ENCODE measurements at places on chromosomes 12 and 14.

DNA sequence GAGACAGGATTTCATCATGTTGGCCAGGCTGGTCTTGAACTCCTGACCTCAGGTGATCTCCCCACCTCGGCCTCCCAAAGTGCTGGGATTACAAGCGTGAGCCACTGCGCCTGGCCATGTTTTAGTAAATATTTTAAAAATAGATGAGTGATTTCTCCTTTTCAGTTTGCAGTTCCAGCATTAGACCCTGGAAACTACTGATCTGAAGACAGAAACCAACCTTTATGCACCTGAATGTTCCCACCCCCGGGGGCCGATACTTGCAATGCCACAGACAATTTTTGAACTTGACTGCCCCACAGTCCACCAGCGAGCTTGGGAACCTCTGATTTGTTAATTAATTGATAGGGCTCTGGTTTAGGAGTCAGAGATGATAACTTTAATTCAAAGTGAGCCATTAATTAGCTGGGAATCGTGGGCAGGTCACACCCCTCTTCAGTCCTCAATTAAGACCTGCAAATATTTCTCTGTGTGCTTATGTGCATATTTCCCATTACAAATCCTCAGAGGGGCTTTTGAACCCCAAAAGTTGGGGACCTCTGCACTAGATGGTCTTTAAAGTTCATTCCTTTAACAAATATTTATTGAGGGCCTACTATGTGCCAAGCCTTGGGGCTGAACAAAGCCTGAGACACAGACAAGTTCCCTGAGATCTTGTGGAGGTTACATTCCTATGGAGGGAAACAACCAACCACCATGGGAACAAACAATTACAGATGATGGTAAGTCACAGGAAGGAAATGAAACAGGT is 4.1 kb upstream of the TMEM120B start:
- DNase-seq, result no peak

DNA sequence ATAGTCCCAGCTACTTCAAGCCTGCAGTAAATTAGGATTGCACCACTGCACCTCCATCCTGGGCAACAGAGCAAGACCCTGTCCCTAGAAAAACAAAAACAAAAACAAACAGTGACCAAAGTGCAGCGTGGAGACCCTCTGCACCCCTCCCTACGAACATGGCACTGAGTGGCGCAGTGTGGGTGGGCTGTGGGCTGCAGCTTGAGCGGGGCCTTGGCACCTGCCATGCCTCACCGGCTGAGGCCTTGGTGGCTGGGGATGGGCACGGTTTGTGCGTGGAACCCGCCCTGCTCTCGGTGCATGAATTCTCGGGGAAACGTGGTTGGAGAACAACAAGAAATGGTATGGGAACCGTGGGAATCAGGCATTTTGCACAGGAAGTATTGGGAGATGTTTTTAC is 60.8 kb downstream of the TNFAIP2 start:
- no peak for DNase-seq

- no peak for DNase-seq
These were observed 23.8 kb upstream of the STK38L start for GRCh38 chr12:27220055-27220987.

DNA sequence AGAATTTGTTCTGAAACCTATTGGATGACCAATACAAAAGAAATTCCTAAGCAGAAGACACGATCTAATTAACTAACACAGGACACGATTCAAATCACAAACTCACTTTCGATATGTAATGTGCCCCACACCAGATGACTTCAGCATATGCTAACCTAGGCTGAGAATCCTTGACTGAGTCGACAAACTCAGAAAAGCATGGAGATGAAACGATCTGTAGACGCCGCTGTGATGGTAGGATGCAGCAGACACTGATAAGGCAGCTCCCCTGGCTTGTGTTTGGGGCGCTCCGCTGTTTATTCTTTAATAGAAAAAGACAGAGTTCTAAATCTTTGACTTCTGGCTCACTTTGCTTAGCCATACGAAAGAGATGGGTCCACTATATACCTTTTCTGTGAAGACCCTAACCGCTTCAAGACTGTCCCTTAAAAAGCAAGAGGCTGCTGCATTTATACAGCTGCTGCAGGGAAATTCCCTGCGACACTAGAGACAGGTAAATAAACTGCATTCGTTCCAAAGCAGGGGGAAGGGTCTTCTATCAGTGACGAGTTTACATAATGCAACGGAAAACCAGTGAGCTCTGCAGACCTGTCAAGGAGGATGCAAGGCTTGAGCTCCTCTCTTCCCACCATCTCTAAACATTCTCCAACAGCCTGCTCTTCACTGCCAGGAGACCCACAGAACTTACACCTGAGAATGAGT is 929 bp downstream of the CHD8 start:
- DNase-seq, result no peak

GRCh38 chr12:100913872-100914592 is 119.5 kb downstream of the ANO4 start:
- no peak for DNase-seq

DNA sequence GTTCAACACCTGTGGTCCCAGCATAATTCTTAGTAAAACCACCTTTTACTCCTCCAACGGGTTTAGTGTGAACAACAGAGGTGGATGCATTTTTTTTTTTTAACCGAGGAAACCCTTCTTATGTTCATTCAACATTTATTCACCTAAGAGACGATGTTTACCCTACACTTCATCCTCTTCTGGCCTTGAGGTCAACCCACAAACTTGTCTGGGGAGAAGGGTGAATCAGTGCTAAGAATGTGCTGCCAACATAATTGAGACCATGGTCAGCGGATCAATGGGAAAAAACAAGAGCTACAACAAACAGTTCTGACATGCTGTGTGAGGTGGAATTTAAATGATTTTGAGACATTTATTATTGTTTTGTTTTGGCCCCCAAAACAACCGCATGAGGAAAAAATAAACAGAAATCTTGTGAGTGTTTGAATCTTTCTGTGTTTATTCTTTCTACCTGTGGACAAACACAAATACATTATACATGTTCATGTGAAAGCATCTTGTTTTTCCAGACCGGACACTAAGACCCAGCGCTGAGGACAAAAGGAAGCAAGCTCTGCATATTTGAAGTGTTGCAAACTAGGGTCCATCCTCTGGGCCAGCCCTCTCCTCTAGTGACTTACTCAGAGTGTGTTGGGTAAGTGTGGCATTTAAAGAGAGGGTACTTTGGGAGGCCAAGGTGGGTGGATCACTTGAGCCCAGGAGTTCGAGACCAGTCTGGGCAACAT is 5.1 kb upstream of the USP30 start:
- DNase-seq, result no peak

- no peak for DNase-seq
These were observed 6.1 kb upstream of the PSMA3 start for GRCh38 chr14:58238252-58239243.

- DNase-seq, result no peak
These were observed 1.6 kb upstream of the CMAS start for GRCh38 chr12:22044391-22044790.

DNA sequence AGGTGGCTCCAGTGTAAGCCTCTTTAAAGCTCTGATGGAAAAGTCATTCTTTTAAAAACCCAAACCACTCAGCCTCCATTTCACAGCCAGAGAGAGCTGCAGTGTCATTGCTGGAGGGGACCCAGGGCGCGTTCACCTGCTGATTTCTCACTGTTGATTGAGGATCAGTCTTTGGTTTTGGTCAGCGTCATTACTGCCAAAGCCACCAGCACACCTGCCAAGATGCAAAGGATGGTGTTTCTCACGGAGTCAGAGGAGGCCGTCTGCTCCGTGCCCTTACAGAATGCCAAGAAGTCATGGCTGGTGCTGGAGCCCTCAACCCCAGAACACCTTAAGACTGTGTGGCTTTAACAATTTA is 32.8 kb upstream of the BATF start:
- DNase-seq, result no peak

DNA sequence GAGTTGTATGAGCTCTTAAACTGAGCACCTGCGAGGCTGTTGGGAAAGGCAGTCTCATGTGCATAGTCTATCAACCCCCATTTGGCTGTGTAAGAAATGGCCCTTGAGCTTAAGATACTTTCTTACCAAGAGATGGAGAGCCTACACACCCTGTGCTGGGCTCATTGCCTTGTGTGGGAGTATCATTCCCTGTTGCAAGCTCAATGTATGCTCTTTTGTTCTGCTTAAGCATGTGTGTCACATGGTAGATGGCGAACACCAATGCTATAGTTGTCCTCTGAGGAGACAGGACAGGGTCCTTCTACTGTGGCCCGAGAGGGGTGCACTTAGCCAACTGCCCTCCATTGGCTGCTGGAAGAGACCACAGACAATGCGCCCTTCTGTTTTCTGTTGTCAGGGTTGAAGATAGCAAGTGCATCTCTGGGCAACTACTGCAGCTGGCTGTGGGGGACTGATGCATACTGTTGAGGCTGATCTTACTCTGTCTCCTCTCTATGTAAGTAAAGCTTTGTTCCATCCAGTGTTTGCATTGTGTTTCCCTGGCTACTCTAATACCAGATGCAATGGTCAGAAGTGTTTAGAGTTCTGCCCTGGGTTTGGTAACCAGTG is 79.5 kb downstream of the PTPRB start:
- DNase-seq, result no peak
